ENCODE measurements at places on chromosomes 5 and 9.

- H3K36me3 ChIP-seq = no peaks in the 10 kb centered on the region
- H3K27me3 ChIP-seq = peaks cover 12% of the 10 kb centered on the region
- no peak for DNase-seq
- H3K4me1 ChIP-seq = no peaks in the 10 kb centered on the region
These were observed 239.5 kb upstream of the MAP3K1 start for GRCh38 chr5:56575821-56576220.

DNA sequence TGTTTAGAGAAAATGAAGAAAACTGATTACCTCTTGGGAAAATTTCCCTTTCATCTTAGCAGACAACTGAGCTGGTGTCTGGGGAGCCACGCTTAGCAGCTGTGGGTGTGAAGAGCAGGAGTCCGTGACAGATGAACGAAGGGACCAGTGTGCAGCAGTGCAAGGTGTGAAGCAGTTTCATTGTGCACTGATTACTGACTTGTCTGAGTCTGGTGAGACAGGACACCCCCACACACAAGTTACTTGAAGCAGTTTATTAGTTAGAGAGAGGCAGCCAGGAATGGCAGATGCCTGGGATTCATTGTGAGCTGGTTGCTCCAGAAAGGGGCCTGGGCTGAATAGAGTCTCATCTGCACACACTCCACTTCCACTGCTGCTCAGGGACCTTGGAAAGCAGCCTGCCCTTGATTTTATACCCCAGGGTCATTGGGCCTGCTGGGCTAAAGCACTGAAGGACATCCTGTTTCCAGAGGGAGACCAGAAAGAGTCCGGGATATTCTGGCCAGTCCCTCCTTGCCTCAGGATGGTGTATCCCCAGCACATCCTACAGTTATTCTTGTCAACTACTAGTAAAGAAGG is 47.4 kb downstream of the FBXL7 start:
- no peak overlapping the region for H3K4me3 ChIP-seq
- no peaks in the 10 kb centered on the region for H3K27me3 ChIP-seq
- H3K36me3 ChIP-seq = peaks cover 13% of the 10 kb centered on the region
- peaks cover 16% of the 10 kb centered on the region for H3K4me1 ChIP-seq

- no peaks in the 10 kb centered on the region for H3K36me3 ChIP-seq
- H3K27me3 ChIP-seq = peaks cover 5% of the 10 kb centered on the region
- peaks cover 18% of the 10 kb centered on the region for H3K4me1 ChIP-seq
These were observed 161.6 kb downstream of the NR3C1 start for GRCh38 chr5:143241892-143242291.

DNA sequence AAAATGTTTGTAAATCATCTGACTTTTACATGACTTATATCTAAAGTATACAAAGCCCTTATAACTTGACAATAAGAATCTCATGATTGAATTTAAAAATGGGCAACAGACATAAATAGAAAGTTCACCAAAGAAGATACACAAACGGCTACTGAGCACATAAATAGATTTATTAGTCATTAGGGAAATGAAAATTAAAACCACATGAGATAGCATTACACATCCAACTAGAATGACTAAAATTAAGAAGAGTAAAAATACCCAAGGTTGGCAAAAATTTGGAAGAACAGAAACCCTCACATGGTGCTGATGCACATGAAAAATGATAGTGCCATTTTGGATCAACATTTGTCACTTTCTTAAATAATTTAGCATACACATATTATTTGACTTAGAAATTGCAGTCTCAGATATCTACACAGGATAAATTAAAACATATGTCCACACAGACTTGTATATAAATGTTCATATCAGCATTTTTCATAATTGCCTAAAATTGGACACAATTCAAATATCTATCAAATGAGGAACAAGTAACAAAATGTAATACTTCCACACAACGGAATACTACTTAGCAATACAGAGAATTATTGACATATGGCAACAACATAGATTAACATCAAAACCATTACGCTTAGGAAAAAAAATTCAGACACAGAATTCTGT is 359.1 kb upstream of the DAB2 start:
- no peak overlapping the region for H3K4me3 ChIP-seq
- DNase-seq = no peak
- no peaks in the 10 kb centered on the region for H3K4me1 ChIP-seq
- no peak overlapping the region for H3K27ac ChIP-seq

DNA sequence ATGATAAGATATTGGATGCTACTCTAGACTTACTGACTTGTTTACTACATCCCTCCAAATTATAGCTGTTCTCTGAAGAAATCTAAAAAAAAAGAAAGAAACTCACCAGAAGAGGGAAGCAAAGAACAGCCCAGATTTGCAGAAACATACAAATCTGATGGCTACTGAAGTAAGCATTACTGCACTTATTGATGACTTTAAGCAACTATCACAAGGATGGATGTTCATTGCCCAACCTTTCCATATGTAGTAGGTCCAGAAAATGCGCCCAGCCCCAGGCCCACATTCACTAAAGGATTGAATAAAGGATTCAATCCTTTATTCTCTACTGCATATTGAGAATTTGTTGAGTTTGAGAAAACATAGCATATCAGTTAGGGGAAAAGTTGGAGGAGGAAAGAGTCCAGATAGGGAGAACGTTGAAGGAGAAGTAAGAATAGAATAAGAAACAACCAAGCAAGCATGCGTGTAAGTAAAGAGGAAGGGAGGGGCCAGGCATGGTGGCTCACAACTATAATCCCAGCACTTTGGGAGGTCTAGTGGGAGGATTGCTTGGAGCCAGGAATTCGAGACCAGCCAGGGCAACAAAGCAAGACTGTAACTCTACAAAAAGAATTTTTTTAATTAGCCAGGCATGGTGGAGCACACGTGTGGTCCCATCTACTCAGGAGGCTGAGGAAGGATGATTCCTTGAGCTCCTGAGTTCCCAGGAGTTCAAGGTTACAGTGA is 33.8 kb upstream of the DTWD2 start:
- no peaks in the 10 kb centered on the region for H3K36me3 ChIP-seq
- peaks cover 2% of the 10 kb centered on the region for H3K27me3 ChIP-seq
- H3K4me3 ChIP-seq = no peak overlapping the region

DNA sequence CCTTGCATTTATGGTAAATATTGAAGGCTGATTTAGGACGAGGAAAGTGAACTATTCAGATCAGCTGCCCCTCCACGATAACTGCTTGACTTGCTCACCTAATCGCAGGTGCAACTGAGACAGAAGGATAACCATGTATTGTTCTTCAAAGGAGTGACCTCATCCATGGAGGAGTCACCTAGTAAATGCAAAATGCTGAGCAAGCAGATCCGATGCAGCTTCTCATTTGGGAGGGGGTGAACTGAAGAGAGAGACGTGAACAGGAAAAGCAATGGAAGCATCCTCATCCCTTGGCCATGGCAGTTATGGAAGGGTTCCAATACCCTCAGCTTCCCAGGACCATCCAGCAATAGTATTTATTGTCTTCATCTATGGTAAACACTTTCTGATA is 47.5 kb downstream of the RASGRF2 start:
- H3K27me3 ChIP-seq = no peaks in the 10 kb centered on the region
- no peak overlapping the region for H3K27ac ChIP-seq
- no peaks in the 10 kb centered on the region for H3K4me1 ChIP-seq
- no peak for DNase-seq

- H3K4me3 ChIP-seq = no peak overlapping the region
- H3K27me3 ChIP-seq = no peaks in the 10 kb centered on the region
- H3K36me3 ChIP-seq = peaks cover 56% of the 10 kb centered on the region
These were observed 7.9 kb downstream of the TMEM167A start for GRCh38 chr5:83069096-83069799.
